ENCODE measurements at places on chromosomes 1 and 21.

- DNase-seq = no peak
These were observed 15.7 kb downstream of the RIIAD1 start for GRCh38 chr1:151737026-151737425.

- DNase-seq = no peak
These were observed 60.4 kb downstream of the FYB2 start for GRCh38 chr1:56758794-56759193.

- DNase-seq = no peak
These were observed 4.9 kb downstream of the HAO2 start for GRCh38 chr1:119373465-119373864.

GRCh38 chr1:27047914-27048313 lies 35.3 kb upstream of the TENT5B start:
- DNase-seq = no peak

DNA sequence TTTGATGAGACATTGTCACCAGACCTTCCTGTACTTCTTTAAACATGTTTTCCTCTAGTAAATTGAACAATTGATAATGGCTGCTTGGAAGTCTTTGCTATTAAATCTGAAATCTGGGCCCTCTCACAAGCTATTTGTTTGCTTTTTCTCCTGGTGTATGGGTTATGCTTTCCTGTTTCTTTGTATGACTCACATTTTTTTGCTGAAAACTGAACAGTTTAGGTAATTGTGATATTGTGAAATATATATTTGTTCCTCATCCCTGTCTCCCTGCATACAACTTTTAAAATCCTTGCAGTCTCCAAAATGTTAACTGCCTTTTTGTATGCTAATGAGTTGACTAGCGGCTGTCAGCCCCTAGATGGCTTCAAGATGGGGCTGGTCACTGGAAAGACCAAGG lies 61.6 kb downstream of the MAP3K21 start:
- DNase-seq = no peak

GRCh38 chr1:15749399-15750291 lies 7.3 kb downstream of the TMEM82 start:
- DNase-seq = no peak

DNA sequence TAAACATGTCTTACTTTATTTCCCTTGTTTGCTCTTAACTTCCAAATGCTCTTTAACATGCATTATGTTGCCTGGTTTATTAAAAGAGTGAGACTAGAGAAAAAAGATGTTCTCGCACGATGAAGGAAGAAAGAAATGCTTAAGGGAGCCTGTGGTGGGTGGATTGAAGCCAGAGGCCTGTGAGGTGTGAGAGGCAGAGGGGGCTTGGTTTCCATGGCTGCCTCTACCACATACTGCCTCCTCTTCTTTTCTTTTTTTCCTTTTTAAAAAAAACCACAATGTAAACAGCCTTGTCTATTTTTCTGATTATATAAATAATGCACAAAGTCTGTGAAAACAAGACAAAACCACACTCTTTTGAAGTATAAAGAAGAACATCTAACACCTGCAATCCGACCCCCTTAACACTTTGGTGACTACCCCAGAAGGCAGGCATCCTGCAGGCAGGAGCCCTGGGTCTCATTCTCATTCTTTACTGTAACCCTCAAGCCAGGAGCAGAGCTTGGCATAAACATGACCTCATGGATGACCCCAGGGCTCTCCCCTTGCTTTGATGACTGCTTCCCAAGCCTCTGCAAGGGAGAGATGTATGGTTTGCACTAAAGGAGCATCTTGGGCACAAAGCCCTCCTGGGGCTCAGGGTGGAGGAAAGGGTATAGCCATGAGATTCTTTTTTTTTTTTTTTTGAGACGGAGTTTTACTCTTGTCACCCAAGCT lies 10.1 kb upstream of the PARP1 start:
- no peak for DNase-seq

GRCh38 chr1:209580577-209580976 lies 2.9 kb upstream of the CAMK1G start:
- DNase-seq = no peak

DNA sequence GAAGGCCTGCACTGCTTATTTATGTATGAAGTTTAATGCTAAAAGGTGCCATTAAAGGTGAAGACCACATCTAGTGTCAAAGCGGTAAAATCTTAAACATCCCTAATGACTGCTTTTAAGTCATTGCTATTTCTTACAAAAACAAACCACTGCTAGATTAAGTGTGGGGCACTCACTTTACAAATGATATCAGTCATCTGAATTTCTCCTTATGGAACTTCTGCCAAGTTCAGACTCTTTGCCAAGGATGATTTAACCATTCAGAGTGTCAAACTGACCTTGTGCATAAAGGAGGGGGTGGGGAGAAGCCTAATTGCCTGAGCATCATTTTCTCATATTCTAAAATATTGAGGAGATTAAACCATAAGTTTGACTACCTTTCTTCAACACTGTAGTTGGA lies 271.5 kb downstream of the TGFB2 start:
- no peak for DNase-seq

GRCh38 chr1:230196077-230196476 lies 129.0 kb downstream of the GALNT2 start:
- no peak for DNase-seq

Measured in putamen (tissue), 1 donor.